ENCODE measurements at places on chromosomes 7 and 10. TPM values are rescaled to one million over a fixed set of nuclear protein-coding genes. Genes with fewer than 3 reads are reported as not detected.

The ELN gene
- not detected for total RNA-seq

DNA sequence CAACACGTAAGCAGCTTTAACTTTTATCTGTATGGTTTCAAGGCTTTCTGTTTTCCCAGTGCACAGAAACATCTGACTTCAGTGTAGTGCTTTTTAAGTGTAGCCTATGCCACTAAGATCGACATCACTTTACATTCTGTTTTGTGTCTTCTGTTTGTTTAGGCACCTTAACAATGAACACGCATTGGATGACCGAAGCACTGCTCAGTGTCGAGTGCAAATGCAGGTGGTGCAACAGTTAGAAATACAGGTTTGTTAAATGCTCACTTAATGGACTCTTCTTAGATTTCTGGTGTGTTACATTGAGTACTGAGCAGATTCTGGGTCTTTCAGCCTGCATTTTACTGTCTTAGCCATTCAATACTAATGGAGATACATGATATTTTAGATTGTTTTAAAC, 237.4 kb downstream of the FOXP2 start:
- peaks cover 2% of the 10 kb centered on the region for H3K27me3 ChIP-seq
- no peak overlapping the region for H3K4me3 ChIP-seq
- H3K4me1 ChIP-seq, result no peaks in the 10 kb centered on the region

The LRMDA gene
- total RNA-seq, result not detected

- no peaks in the 10 kb centered on the region for H3K27me3 ChIP-seq
- no peak overlapping the region for H3K4me3 ChIP-seq
- no peaks in the 10 kb centered on the region for H3K4me1 ChIP-seq
- DNase-seq, result no peak
Measured at GRCh38 chr7:72080341-72080766, 331.8 kb downstream of the CALN1 start.

GRCh38 chr10:124912101-124912886, 29.6 kb upstream of the ZRANB1 start:
- H3K36me3 ChIP-seq, result no peaks in the 10 kb centered on the region
- peaks cover 1% of the 10 kb centered on the region for H3K27me3 ChIP-seq
- no peak for DNase-seq
- H3K4me3 ChIP-seq, result no peak overlapping the region
- peaks cover 12% of the 10 kb centered on the region for H3K4me1 ChIP-seq
